Stimulated activated naive CD4-positive, alpha-beta T cell treated with Interleukin-2 at 50 U/mL for 16 hours (primary cell): ENCODE measurements at places on chromosomes 5 and 9.
A peak's percentile ranks its signal among the peaks of the same experiment; 100 is the strongest.

GRCh38 chr5:41094871-41095270, 23.7 kb upstream of the MROH2B start:
- DNase-seq: no peak

GRCh38 chr9:131618071-131618479, 72.8 kb downstream of the PRRT1B start:
- no peak for DNase-seq

DNA sequence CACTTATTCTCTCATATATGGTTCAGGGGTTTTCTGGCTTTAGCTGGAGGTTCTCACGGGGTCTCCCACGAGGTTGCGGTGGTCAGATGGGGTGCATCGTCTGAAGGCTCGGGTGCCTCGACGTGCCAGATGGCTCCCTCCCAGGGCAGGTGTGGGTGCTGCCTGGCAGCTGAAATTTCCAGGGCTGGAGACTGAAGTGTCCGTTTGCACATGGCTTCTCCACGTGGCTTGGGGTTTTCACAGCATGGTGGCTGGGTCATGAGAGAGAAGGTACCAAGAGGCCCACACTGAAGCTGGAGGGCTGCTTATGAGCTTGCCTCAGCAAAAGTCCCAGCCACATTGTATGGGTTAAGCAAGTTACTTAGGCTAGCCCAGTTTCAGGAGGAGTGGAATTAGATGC, 218.6 kb downstream of the AGTPBP1 start:
- no peak for DNase-seq

DNA sequence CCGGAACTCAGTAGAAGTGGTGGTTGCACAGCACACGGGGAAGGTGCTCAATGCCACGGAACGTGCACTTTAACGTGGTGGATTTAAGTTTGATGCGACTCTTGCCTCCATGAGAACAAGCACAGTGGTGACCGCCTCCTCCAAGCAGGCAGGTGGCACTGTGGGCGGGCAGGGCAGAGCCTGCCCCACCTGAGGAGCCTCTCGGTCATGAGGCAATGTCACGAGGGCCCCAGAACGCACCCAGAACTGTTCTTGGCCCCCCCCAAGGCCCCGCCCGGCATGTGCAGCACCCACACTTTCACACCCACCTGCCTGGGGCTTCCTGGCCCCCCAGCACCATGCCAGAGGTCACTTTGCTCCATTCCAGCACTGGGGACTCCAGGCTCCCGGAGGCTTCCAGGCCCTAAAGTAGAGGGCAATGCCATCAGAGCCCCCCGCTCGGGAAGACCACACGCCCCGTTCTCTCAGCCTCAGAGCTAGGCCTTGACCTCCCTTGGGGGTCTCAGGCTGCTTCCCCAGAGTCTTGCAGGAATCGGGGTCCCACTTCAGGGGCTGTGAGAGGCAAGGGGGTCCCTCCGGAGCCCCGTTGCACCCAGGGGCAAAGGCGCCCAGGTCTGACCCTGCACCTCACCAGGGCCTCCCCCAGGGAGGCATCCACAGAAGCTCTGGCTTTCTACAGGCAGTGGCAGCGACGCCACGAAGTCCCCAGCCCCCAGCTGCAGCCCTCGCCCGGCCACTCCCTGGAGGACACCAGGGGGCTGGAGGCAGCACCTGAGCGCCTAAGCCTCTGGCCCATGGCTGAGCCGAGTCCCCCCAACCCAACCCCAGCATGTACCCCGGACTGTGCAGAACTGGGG, 14.0 kb downstream of the CCDC187 start:
- no peak for DNase-seq

DNA sequence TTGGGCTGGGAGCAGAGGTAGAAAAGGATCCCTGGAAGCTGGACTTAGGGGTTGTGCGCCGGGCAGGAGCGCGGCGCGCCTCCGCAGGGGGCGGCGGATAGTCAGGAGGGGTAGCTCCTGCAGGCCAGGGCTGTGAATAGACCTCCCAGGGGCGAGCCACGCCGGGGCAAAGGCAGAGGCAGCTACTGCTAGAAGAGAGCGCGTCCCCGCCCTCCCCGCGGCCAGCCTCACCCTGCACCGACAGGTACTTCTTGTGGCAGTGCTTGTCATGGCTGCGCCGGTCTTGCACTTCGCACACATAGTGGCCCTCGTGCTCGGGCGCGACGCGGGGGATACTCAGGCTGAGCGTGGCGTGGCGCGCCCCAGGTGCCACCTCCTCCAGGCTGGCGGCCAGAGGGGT, 28.1 kb downstream of the FLT4 start:
- no peak for DNase-seq

DNA sequence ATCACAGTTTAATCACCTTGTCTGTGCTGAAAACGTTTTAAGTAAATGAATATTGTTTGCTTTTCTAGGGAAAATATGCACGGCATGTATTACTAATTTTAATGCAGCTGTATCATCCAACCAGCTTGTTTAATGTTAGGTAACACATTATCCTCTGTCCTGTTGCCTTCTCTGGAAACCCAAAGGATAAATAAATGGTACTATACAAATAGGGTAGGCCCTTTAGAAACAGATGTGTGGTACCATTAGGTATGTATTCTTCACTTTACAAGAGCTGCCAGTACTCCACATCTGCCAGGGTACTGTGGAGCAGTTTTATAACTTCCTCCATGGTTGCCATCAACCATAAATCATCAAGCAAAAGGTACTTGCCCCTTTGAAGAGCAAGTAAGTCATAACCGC, 42.9 kb downstream of the FAF2 start:
- no peak for DNase-seq

DNA sequence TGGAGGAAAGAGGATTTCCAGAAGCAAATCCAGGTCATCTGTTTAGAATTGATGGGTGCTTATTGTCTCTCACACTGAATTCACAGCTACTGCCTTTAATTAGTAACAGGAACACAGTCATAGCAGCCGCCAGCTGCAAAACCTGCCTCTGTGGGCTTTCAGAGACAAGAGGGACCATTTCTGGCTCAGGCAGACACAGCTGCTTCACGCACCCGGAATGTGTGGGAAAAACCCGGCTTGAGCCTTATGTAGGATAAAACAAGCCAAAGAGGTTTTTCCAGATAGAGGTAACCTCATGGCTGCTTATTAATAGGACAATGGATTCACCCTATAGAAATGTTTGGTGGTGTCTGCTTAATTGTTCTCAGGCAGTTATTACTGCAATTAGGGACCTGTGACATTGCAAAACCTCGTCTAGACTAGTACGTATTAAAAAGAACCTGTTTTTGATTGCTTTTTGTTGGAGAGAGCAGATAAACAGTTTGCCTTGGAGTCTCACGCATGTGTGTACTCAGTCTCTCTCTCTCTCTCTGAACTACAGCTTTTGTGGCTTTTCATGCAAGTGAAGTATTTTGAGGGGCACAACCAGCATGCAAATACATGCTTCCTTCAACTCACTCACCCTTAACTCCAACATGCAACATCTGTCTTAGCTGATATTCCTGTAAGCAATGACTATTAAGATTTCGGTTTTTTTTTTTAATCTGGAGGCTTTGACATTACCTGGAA, 302.7 kb downstream of the PLK2 start:
- no peak for DNase-seq

- peak; percentile 54 for DNase-seq
These were observed 8.0 kb downstream of the GRK6 start for GRCh38 chr5:177434437-177434836.

- DNase-seq: no peak
These were observed 781 bp downstream of the ST6GALNAC4 start for GRCh38 chr9:127915801-127916719.

- no peak for DNase-seq
These were observed 18.7 kb upstream of the LECT2 start for GRCh38 chr5:135973323-135974020.

- DNase-seq: no peak
These were observed 937 bp downstream of the SVEP1 start for GRCh38 chr9:110578575-110579033.

DNA sequence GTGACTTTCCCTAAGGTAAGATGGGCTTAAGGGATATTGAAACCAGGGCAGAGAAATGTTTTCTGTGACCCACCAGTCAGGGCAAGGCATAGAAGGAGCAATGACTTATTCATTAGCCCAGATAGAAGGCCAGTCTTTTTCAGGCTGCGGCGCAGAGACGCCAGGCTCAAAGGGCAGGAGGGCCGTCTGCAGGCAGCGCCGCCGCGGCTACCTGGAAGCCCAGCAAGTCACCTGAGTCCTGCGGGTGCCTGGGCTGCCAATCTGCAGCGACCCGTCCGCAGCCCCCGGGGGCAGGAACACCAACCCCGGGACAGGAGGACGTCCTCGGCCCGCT, 322 bp upstream of the SH3GL2 start:
- DNase-seq: no peak

GRCh38 chr9:77882294-77882693, 149.3 kb downstream of the GNAQ start:
- no peak for DNase-seq

DNA sequence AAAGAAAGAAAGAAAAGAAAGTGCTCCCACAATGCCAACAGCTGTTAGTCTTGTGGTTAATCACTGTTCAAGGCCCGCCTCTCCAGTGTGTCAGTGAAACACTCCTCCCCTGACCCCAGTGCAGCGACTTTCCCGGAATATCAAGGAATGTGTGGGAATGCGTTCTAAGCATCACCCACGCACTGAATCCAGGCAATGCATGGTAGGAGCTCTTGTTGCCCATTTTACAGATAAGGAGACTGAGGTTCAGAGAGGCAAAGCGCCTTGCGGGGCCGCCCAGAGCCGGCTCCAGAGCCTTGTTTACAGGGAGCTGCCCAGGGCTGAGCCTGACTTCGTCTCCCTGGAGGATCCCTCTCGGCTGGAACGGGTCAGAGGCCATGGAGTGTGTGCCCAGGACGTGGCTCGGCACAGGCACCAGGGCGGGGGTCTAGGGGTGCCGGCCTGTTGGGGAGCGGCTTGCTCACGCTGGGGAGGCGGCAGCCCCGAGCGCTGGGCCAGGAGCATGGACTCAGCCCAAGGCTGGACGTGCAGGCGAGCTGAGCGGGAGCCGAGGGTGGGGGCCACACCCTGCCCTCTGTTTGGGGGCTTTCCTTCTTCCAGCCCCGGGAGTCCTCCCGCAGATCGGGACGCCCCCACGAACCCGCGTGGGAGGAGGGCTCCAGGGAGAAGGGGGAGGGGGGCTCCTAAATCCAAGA, 823 bp downstream of the ST6GALNAC6 start:
- no peak for DNase-seq

DNA sequence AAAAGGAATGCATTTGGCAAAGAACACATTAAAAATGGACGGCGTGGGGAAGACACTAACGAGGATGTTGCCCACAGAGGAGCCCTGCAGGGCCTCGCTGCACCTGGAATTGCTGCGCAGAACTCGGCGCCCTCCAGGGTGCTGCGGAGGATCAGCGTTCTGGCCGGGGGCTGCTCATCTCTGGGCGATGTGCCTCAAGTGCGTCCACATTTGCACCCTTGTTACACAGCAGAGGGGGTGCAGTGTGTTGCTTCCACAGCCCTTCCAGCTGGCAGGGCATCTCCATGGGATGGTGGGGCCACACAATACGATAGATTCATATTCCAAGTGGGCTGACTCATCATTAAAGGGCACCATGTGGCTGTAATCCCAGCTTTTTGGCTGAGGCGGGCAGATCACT, 63.1 kb downstream of the AK8 start:
- no peak for DNase-seq

DNA sequence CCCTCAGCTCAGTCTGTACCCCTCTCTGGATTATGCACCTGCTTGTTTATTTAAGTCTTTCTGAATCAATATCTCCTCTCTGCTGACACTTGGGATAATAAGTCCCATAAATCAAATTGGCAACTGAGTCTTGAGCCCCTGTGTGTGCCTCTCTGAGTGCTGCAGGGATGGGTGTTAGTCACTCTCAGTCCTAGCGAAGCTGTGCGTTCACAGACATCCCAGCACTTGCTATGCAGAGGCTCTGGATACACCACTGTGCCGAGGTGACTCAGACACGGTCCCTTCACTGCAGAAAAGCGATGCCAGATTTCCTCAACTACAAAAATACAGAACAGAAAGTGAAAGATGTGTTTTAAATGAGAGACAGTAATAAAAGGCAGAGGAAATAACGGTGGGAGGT, 4.1 kb upstream of the KCNMB1 start:
- peak; percentile 4 for DNase-seq

DNA sequence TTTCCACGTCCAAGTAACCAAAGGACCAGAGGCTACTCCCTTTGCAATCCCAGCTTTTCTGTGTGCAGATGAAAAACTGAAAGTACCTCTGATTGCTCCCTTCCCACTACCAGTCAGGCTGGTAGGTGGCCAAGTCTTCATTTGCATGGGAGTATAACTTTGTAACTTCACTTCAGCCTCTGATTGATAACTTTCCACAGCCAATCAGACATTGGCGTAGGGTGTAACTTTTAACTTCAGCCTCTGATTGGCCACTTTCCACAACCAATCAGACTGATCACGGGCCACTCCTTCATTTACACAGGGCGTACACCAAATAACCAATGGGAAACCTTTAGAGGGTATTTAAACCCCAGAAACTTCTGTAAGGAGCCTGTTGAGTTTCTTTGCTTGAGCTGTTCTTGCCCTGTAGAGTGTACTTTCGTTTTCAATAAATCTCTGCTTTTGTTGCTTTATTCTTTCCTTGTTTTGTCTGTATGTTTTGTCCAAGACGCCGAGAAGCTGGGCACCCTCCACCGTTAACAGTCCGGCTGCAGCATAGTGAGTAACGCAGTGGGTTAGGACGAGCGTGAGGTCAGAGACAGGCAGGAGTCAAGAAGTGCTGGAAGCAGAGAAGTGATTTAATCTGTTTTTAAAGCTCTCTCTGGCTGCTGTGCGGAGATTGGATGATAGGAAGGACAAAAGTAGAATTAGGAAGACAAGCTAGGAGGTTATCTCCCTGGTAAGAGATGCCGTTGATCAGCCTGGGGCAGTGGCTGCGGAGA, 3.5 kb upstream of the EXOSC2 start:
- no peak for DNase-seq

DNA sequence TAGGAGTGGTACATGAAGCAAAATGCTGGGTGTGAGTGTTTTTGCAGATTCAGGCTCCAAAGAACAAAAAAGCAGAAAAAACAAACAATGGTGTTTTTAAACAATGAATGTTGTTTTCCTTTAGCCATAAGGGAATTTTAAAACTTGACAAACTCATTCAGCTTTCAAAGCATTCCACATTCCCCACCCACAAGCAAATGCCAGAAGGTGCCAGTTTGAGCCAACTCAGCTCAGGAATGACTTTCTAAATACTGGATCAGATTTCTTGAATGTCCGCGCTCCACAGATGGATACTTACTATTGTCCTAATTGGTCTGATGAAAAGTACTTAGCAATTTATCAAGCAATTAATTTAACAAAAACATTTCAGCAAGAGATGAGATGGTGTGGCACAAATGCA, 12.9 kb upstream of the MOB3B start:
- no peak for DNase-seq

GRCh38 chr5:93794954-93795353, 53.6 kb upstream of the POU5F2 start:
- DNase-seq: no peak

GRCh38 chr9:4061717-4062116, 238.2 kb downstream of the GLIS3 start:
- DNase-seq: no peak

- no peak for DNase-seq
These were observed 68.7 kb upstream of the CTSL start for GRCh38 chr9:87657190-87657589.

DNA sequence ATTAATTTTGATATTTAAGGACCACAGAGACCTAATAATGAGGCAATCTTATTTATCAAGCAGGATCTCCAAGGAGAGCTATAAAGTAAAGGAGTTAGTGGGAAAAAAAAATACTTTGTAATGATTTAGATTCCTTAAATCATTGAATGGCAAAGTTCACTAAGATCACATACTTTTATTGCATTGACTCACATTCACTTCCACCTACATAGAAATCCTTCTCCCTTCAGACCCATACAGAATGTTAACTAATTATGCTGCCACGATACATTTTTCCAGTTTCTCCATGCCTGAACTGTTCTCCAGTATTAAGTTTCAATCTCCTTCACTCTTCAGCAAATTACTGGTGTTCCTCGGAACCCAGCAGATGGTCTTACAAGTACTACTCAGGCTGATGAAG, 388.7 kb downstream of the EFNA5 start:
- no peak for DNase-seq
